ENCODE measurements at places on chromosomes 6 and 20.

GRCh38 chr20:64244281-64244805, 11.2 kb upstream of the PCMTD2 start:
- DNase-seq, result no peak

- no peak for DNase-seq
Measured at GRCh38 chr6:56334937-56335336, 87.6 kb upstream of the COL21A1 start.

DNA sequence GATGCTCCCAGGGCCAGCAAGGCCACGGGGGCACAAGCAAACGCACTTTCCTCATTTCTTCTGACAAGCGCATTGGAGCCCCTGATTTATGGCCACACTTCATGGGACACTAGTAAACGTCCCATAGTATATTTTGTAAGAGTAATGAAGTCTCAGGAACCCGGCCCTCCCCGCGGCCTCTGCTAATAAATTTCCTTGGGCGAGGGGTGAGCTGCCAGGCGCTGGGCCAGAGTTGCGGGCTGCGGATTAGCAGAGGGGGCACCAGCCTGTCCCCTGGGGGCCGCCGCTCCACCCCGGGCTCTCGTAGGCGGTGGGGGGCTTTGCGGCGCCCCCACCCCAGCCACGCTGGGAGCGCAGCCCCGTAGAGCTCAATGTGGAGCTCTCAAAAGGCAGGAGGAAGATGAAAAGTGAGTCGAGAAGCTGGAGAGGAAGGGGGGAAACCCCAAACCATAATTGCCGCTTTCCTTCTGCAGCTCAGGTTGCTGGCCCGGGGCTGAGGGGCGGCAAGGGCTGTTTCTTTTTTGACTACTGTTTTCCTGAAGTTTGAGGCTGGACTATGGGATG, 173.6 kb downstream of the CDC5L start:
- peak; percentile 35 for DNase-seq

DNA sequence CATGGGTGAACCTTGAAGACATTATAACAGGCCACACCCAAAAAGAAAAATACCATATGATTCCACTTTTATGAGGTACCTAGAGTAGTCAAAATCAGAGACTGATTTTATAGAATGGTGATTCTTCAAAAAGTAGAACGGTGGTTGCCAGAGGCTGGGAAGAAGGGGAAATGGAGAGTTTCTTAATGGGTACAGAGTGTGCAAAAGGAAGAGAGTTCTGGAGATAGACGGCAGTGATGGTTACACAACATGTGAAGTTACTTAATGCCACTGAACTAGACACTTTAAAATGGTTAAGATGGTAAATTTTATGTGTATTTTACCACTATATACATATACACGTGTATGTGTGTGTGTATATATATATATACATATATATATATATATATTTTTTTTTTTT, 80.8 kb downstream of the PRND start:
- no peak for DNase-seq

GRCh38 chr6:48290595-48290994, 179.6 kb upstream of the PTCHD4 start:
- DNase-seq, result no peak

GRCh38 chr6:81241126-81242041, 511.1 kb downstream of the TENT5A start:
- no peak for DNase-seq

All from GM10248 (cell line).